ENCODE measurements at places on chromosomes 2 and 18.

DNA sequence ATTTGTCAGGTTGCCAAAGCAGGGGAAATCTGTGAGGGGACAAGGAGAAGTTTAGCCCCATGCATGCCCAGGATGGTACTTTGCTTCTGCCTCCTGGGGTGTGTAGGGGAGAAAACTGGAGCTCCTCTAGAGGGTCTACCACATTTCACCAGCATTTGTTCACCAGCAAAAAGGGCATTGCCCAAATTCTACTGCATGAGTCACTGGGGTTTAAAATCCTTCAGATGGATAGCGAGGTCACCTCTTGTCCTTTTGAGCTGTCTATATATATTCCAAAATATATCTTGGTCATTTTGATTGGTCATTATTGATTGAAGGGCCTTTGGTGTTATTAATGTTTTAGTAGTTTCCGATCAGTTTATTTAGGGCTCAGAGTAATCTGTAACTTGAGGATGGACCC is 18.7 kb downstream of the FHOD3 start:
- no peak for DNase-seq

GRCh38 chr2:222088561-222088960 is 210.2 kb downstream of the PAX3 start:
- DNase-seq: no peak

GRCh38 chr2:241069821-241070281 is 32.2 kb downstream of the MTERF4 start:
- DNase-seq: no peak

- no peak for DNase-seq
Observed at GRCh38 chr2:176999301-176999700, 213.3 kb upstream of the HNRNPA3 start.

DNA sequence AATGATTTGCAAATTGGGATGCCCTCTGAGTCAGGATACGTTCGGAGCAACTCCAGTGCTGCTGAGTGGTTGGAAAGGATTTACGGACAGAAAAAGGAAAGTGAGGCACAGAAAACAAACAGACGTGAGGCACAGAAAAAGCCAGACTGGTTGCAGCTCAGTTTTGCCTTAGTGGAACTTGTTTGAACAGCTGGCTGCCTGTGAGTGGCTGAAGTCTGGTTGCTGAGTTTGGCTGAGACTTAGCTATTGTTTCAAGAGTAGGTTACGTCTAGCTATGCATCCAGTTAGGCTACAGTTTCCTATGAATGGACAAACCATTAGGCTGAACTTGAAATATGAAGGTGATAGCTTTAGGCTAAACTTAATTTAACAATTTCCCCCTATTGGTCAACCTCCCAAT is 256.6 kb downstream of the VAPA start:
- DNase-seq: no peak

DNA sequence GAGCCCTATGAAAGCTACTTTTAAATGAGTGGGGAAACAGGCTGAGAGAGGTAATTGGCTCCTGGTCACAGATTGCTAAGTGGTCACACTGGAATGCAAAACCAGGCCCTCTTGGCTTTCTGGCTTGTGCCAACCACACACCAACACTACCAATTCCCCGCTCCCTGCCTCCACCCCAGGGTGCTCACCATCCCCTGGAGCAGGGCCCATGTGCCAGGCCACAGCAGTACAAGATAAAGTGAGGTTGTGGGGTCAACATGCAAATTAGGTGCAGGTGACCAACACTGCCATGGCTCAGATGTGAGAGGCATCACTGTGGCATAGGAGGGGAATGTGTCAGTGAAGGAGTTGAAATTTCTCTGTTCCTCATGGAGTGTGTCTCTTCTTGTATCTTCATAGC is 312.5 kb downstream of the MYCN start:
- DNase-seq: no peak

GRCh38 chr18:63322908-63323634 is 3.5 kb upstream of the BCL2 start:
- peak; percentile 73 for DNase-seq

DNA sequence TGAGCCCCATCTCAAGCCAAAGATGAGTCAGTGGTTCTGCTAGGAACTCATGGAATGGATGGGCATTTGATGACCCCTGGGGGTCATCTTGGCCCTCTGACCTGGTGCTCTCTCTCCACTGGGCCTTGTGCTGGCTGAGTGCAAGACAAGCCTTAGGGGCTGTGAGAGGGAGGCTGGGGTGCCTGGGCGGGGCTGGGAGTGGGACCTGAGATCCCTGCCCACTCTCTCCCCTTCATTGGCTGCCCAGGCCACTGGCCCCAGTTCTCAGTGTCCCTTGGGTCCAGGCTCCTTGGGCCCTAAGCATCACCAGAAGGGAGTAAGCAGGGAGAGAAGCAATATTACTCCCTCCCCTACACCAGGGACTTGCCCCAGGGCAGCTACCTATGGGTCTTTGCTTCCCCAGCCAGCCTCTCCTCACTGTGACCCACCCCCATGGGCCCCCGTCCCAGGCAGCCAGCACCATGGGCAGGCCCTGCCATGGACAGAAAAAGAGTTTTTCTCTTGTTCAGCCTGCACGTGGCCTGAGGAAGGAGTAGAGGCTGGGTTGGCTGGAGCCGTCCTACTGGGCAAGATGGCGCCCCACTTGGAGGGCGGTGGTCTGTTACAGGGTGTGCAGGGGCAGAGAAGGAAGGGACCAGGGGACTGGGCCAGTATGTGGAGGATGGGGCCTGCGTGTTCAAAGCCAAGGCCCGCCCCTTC is 33.6 kb downstream of the ATOH8 start:
- no peak for DNase-seq

DNA sequence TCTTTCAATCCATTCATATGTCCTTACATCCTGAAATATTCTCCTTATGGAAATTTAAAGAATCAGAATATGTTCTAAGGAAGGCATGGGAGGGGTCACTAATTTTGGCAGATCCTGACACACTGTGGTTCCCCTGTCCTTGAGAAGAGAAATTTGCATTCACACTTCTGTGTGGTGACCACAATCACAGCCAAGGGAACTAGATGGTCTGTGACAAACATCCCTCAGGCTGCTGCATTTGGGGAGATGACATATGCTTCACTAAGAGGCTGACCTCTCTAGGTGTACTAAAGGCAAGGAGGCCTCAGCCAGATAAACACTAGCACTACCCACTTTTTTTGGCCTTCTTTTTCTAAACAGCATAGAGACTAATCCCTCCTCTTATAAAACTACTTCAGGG is 129.6 kb downstream of the MREG start:
- no peak for DNase-seq

All from activated CD4-positive, alpha-beta T cell treated with anti-CD3 and anti-CD28 coated beads, Interleukin-2, amount 10 ng/mL, durations not matched to agents 7 days and 5 days (primary cell).